ENCODE measurements at places on chromosomes 6 and 20.

DNA sequence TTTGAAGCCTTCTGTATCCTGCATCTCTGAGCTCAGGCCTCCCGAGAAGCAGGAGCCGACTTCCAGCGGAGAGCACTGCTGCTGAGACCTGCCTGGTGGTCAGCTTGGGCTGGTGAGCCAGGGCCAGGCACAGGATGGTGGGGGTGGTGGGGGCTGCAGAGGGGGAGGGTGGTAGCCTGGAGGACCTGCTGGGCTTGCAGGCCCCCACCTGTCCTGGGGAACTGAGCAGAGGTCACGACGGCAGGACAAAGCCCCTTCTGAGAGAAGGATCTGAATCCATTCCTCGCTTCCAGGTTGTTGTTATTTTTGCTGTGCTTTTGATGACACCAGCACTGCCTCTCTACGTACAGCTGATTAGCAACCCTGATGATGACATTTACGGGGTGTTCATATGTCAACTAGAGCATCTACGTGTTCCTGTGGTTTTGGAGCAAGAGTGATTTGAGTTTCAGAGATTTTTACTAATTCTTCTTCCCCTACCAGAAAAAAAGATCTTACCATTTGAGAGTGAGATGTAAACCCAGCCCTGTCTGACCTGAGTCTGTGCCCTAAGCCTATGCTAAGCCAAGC lies 35.7 kb upstream of the CD93 start:
- no peak for DNase-seq

- peak; percentile 84 for DNase-seq
These were observed 24.1 kb upstream of the ROS1 start for GRCh38 chr6:117449549-117450439.

- peak; percentile 81 for DNase-seq
These were observed 1.2 kb downstream of the EZR start for GRCh38 chr6:158817728-158818580.

GRCh38 chr6:90397929-90398674 lies 101.5 kb upstream of the BACH2 start:
- DNase-seq = peak; percentile 32
